ENCODE measurements at places on chromosomes 4 and X.

DNA sequence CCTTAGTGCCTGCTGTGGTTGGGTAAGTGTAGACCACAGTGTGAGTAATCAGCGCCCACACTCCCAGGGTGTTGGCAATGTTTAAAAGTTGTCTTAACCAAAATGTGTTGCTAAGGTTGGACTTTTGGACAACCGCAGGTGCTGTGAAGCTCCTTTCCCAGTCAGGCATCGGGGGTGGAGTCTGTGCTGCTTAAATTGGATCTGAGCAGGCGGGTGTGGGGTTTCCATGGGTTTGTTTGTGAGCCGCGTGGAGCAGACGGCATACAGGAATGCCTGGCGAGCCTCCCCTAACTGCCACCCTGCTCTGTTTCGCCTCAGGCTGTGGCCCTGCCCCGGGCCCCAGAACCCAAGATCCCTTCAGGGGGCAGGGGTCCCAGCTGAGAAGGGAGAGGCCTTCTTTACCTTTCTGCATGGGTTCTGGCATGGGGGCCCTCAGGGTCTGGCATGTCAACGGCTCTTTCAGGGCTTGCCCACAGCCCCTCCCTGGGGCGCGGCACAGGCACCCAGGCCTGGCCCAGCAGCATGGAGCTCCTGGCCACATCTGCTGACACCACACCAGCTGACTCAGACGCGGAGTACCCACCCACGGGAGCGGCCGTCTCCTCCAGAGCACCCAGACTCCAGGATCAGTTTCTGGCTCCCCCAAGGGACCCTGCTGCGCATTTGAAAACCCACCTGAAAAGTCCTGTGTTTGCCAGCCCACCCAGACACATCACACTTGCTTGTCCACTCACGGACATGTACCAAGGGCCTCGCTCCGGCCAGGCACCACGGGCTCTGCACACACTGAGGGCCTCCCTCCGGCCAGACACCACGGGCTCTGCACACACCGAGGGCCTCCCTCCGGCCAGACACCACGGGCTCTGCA is 5.1 kb upstream of the SPON2 start:
- no peak for DNase-seq

DNA sequence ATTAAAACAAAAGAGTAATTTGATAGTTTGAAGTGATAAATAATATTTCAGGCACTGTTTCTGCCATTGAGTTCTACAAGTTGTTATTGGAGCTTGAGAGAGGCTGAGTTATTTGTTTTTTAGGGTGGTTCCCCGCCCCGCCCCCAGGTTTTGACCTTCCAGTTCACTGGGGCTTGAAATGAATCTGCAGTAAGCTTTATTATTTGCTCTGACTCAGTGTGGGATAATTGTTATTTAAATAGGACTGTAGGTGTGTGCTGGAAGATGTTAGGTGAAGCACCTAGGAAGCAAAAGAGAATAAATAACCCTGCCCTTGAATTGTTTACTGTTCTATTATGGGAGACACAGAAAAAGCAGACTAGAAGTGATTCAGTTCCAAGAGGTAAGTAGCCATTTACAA is 81.2 kb upstream of the KCNIP4 start:
- DNase-seq: no peak

DNA sequence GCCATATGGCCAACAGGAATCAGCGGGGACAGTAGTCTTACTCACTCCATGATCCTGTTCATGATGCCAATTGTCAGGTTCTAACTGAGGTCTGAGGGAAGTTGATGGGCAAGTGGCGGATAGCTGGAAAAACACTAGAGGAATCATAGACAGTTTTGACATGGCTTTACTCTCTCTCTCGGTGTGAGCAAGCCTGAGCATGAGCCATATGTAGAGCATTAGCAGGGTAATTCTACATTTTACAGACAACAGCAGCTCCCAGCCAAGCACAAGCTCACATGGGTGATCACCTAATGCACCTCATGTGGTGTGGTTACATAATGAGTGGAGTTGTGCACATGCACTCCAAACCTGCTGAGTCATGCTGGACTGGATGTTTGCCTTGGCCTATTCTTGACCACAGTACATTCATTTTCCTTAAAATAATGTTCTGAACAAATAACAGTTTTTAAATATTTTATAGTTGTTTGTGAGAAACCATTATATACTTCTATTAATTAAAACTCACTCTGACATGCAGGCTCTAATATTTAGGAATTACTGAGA is 429.2 kb downstream of the GPAT3 start:
- DNase-seq: peak; percentile 53

DNA sequence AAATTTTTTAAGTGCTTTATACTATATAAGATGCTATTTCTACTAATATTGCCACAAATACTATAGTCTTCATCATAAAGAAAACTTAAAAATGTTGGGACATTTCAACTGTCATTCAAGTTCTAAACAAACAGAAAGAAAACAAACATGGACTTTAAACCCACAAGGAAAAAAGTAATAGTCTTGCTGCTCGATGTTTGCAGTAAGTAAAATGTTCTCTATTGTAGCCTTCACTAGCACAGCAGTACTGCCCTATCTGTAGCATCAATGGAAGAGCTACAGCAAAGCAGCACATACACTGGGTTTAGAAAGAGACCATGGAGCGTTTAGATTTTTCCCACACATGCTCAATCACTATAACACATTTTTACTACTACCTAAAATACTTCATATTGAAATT is 146.8 kb downstream of the KLHL13 start:
- DNase-seq: no peak

- no peak for DNase-seq
These were observed 71.5 kb upstream of the EFNB1 start for GRCh38 chrX:68757331-68757730.

GRCh38 chr4:14155803-14156202 is 528.3 kb upstream of the BOD1L1 start:
- peak; percentile 23 for DNase-seq

- DNase-seq: peak; percentile 4
These were observed 94.9 kb upstream of the SHISA3 start for GRCh38 chr4:42302348-42302747.

DNA sequence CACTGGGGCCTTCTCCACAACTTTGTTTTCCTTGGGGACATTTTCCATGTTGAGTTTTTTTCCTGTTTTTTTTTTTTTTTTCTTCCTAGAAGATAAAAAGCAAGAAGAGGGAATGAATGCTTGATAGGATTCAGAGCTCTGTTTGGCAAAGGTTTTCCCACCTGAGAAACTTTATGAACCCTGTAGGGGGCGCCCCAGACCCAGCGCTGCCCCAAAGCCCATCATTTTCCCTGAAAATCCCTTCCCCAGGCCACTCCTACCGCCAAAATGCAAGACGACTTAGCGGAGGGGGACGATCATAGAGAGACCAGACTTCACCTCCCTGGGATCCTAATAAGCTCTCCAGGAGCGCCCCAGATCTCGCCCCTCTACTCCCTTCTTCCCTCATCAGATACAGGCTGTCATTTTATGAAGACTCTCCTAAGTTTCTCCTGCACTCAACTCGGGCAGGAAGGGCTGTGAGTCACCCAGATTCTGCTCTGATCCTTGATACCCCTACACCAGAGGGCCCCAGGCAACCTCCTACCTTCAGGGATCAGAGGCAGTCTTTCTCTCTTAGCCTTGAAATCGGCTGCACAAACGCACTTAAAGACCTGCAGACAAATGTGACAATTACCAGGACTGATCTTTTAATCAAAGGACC is 1.4 kb downstream of the BEX5 start:
- no peak for DNase-seq

- DNase-seq: no peak
These were observed 330.0 kb downstream of the TLL1 start for GRCh38 chr4:166202991-166203390.

- peak; percentile 18 for DNase-seq
These were observed 2594.8 kb downstream of the ARAP2 start for GRCh38 chr4:33649471-33649870.

DNA sequence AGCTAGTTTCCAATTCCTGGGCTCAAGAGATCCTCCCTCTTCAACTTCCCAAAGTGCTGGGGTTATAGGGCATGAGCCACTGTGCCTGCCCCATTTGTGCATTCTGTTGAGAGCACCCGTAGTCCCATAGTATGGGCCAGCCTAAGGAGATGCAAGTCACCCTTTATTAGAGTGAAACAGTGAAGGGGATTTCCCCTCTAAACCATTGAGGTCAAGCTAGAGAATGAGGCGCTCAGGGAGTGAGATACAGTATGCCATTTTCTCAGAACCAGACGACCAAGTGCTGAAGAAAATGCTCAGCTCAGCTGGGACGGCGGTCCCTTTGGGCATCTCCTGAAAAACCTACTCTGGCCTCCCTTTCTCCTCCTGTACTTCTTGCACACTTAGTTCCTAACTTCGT is 18.7 kb downstream of the RNF4 start:
- DNase-seq: no peak

- DNase-seq: no peak
These were observed 50.3 kb downstream of the MED28 start for GRCh38 chr4:17664755-17665154.

GRCh38 chrX:131032354-131033230 is 25.6 kb upstream of the ARHGAP36 start:
- no peak for DNase-seq

GRCh38 chrX:9690046-9690445 is 75.6 kb downstream of the GPR143 start:
- DNase-seq: no peak

- no peak for DNase-seq
These were observed 138.8 kb downstream of the DTHD1 start for GRCh38 chr4:36420111-36420679.

DNA sequence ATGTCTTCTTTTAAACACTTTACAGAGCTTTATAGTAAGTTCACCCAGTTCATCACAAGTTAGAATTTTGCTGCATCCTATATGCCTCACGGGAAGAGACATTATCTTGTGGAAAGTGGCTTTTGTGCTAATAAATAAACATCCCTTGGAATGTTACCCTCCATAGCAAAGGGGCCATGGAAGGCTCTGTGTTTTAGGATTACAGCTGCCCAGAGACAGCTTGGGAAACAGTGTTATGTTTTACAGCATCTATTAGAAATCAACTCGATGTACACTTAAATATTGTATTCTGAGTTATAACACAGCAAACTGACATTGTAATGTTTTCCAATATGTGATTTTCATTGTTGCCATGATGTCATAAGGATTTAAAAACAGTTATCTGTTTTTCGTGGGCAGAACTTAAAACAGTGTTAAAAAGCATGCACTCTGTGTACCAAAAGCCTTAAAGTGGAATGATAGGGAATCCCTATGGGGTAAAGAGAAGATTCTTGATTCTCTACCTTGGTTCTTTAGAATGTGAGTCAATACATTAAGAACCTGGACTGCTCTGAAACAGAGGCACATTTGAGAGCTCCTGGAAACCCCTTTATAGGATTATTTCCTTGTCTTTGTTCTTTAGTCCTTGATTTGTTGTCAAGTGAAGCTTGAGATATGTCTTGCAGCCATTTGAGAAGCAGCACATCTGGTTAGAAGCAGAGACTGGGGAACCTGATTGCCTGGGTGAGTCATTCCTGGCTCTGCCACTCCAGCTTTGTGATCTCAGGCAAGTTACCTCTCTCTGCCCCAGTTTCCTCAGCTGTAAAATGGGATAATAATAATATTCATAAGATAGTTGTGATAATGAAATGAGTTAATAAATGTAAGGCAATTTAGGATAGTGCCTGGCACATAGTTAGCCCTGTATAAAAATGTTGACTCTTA is 41.6 kb downstream of the ARHGAP10 start:
- DNase-seq: peak; percentile 72

GRCh38 chr4:6362896-6363295 is 93.2 kb downstream of the WFS1 start:
- peak; percentile 33 for DNase-seq

GRCh38 chr4:1323280-1323634 is 23.8 kb upstream of the UVSSA start:
- DNase-seq: no peak

GRCh38 chr4:140672416-140672815 is 83.8 kb downstream of the TBC1D9 start:
- DNase-seq: no peak

GRCh38 chr4:52911684-52912294 is 49.7 kb downstream of the RASL11B start:
- peak; percentile 88 for DNase-seq

- peak; percentile 30 for DNase-seq
These were observed 3.3 kb upstream of the SUPT20HL1 start for GRCh38 chrX:24357106-24357505.

DNA sequence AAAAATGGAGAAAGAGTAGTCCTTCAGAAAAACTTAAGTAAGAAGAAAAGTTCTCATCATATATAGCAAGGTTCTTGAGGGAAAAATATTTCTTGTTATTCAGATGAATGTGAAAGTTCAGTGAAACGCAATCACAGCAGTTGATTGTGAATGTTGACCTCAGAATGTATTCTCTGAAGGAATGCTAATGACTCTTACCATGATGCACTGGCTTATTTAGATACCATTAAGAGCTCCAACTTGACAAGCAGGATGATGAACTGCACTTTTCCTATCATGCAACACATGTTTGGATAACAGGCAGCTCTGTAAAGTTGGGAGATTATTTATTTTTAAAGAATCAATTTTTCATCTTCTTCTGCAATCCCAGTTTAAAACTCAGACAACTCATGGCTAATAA is 115.5 kb upstream of the MYOZ2 start:
- DNase-seq: peak; percentile 34

DNA sequence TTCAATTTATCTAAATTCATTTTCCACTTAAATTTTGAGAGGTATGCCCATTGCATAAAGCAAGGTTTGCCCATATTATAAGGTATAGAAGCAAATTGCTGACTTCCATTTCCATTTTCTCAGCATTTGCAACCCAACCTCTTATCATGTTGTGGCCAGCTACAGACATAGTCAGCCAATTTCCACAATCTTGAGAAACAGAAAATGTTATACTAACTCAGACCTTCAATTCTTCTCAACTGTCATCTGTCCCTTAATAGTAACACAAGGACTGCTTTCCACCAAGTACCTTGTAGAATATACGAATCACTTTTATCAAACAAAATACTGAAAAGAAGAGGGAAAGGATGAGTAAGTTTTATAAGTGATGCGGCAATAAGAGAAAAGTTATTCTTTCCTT is 11.2 kb upstream of the GRIA3 start:
- DNase-seq: no peak

Measured in choroid plexus epithelial cell (primary cell).